ENCODE measurements at places on chromosomes 4 and X.

GRCh38 chrX:20263474-20263873, 3.2 kb downstream of the RPS6KA3 start:
- DNase-seq, result no peak

DNA sequence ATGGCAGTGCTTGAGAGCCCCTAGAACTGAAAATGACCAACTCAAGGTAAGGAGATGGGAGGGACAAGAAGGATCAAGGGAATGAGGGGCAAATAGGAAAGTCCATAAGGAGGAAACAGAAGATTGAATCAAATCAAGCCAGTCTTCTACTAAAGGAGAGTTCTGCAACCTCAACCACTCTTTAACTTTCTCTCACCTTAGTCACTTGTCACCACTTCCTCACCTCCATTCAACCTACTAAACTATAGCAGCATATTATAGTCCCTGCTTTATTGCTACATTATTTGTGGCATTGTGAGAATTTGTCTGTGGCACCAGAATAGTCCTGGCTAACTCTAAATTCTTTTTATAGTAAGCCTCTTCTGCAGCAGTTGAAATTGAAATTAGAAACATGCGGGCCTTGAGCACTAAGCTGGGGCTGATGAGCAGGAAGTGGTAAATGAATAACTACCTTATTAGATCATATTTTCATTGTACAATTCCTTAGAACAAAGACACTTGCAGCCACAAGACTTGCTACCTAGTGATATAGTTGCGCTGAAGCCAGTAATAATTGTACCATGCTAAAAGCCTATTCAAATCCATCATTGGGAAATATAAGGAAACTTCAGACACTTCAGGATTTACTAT, 336.9 kb downstream of the ZNF674 start:
- no peak for DNase-seq

DNA sequence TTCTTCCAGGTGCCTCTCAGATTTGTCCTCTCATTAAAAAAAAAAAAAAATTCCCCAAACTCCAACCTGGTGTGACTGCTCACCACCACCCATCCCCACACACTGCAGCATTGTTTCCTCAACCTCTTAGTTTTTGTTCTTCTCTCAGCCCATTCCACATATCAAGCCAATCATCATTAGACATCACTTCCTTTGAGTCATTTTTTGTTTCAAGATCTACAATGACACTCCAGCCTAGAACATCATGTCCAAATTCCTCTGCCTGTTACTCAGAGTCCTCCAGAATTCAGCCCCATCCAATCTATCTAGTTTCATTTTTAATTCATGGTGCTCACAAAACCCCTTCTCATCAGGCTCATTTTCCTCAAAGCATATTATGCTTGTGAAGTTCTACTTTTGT, 262.5 kb upstream of the TEX13A start:
- no peak for DNase-seq

GRCh38 chr4:180564026-180564425, 1679.2 kb upstream of the TENM3 start:
- DNase-seq, result no peak

DNA sequence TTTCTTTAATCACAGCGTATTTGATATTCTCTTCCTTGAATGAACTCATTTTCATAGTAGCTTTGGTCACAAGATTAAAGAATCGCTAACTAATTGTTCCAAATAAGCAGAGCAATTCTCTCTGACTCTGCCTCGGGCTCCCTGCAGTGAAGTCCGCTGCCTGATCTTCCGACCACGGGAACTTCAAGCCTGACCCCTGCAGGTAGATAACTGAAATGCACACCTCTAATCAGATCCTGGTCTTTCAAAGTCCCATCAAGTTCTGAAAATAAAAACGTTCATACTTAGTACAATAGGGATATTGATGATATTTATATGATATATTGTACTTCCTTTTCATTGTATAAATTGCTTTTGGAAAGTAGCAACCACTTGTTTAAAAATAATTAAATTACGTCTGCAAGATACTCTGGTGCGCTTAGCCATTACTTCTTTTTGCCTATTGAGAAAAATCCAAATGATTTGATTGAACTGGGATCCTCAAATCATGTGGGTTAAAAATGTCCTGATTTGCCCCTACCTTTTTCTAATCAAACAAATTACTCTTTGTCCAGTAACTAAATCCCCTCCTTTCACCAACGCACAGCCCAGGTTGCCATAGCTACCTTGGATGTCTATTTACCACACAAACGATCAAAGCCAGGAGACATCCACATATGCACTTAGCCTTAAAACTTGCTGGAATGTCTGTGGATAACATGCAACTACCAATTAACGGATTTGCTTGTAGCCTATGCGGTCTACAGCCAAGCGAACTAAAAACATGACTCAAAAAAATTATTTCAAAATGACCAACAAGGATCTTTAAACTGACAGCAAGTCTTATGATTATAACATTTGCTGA, 4.2 kb downstream of the MID1 start:
- no peak for DNase-seq

DNA sequence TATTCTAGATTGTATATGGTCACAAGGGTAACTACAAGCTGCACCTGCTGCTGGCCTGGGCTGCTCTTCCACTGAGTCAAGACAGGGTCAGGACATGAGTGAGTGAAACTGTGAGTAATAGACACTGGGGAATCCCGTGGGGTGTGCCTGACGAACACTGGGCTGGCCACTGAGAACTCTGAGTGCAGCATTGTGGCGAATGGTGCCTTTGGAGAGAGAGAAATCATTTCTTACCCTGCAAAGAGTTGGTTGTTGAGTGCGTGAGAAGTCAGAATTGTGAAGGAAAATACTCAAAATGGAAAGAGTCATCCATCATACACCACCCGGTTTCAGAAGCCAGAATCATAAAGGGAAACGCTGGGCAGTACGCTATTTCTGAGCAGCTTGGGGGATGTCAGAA, 43.1 kb upstream of the LSM6 start:
- DNase-seq, result peak; percentile 86

GRCh38 chr4:128553686-128554515, 255.6 kb upstream of the JADE1 start:
- DNase-seq, result no peak

DNA sequence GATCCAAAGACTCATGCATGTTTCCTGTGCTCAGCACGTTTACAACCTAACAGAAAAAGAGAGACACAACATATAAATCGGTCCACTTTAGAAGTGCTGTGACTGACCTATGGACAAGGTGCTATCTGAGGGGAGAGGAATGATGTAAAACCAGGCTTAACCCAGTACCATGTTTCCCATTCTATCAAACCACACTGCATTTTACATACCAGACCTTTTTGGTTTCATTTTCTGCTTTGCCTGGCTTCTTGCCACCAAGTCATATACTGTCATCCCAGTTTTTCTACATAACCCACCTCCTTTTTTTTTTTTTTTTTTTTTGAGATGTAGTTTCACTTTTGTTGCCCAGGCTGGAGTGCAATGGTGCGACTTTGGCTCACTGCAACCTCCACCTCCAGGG, 82.2 kb downstream of the KLF8 start:
- peak; percentile 30 for DNase-seq

- no peak for DNase-seq
Measured at GRCh38 chrX:119093991-119094735, 21.4 kb downstream of the CT47C1 start.

- DNase-seq, result no peak
Measured at GRCh38 chr4:102543030-102543928, 42.1 kb downstream of the NFKB1 start.

DNA sequence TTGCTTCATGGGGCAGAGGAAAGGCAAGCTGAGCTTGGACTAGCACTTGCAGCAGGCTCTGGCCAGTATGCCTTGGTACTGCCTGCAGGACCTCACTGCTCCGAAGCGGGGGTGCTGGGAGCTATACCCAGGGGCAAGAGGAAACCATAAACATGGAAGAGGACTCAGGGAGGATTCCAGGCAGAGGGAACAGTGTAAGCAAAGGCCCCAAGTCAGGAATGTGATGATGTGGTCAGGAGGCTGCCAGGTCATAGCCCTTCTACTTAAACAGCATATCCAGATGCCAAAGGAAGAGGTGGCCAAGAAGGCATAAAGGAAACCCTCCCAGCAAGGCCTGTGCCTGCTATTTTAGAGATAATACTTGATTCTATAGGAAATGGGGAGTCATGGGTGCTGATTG, 31.1 kb downstream of the RAB40AL start:
- no peak for DNase-seq

Data from activated CD4-positive, alpha-beta memory T cell treated with anti-CD3 and anti-CD28 coated beads for 36 hours (primary cell).